ENCODE measurements at places on chromosomes 2 and 18. TPM values are rescaled to one million over a fixed set of nuclear protein-coding genes. Genes with fewer than 3 reads are reported as not detected.

Gene CAPN14
- 0.07 TPM for total RNA-seq

Gene EVX2
- total RNA-seq = not detected

Gene RAB6C
- not detected for total RNA-seq

Gene GCKR
- 0.30 TPM for total RNA-seq

Gene CCDC121
- 4.0 TPM for total RNA-seq

Gene PID1
- total RNA-seq = 2.9 TPM

Gene ACTR1B
- total RNA-seq = 44.3 TPM

Gene KCNJ13
- total RNA-seq = not detected

Gene SIX2
- total RNA-seq = 0.10 TPM

Gene C2orf15
- 0.73 TPM for total RNA-seq

Gene FAM124B
- not detected for total RNA-seq

Gene ITPRID2
- total RNA-seq = 64.8 TPM
